ENCODE measurements at places on chromosomes 1 and 21.

DNA sequence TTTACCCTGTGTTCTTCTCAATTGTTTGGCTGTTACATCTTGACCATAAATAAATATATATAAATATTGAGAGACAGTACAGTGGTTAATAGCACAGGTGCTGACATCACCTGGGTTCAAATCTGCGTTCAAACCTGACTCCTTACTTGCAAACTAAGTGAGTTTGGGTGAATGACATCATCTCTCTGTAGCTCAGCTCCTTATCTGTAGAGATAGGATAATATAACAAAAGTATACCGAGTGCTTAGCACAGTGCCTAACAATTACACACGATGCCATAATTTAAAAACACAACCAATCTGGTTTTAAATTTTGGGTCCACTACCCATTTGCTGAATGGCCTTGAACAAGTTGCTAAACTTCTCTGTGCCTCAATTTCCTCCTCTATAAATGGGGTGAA, 86.6 kb downstream of the RRAGC start:
- no peak for DNase-seq

GRCh38 chr1:167052389-167052788, 37.8 kb downstream of the GPA33 start:
- no peak for DNase-seq

DNA sequence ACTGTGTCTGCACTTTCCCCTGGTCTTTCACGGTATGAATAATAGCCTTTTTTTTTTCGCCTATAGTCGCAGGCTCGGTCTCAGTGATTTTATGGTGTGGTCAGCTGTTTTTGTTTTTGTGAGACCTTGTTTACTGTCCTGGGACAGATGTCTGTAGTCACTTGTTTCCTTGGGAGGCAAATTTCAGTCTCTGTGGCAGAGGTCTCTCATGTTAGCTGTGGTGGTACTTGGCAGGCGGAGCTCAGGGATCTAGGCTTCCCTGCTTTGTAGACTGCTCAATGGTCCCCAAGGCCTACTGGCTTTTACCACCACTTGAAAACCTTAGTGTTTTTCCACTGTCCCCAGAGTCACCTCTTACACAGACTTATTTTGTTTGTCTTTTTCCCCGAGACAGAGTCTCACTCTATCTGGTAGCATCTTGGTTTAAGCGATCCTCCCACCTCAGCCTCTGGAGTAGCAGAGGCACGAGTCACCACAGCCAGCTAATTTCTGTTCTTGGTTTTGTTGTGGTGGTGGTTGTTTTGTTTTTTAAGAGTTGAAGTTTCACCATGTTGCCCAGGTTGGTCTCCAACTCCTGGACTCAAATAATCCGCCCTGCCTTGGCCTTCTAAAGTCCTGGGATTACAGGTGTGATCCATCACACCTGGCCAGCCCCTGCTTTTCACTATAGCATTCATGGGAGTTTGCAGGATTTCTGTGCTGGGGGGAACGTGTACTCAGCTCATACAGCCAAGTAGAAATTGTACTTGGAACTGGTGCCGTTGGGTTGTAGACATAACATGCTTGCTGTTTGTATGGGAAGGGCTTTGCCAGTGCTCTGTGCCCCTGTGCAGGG, 10.3 kb downstream of the RNU1-2 start:
- DNase-seq = no peak

DNA sequence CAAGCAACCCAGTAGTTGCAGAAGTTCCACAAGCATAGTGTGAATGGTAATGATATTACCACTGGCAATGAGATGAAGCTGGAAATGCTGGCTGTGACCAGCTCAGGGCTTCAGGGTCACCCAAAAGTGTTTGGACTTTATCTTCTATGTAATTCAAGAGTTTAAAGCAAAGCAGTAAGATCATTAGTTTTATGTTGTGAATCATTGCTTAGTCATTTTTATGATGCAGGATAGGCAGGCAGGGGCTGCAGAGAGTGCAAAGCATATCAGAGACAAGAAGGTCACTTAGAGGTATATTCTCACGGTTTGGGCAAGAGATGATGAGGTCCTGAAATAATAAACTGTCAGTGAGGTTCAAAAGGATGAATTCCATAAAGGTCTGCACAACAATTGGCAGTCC, 147.4 kb downstream of the OLFM3 start:
- no peak for DNase-seq

DNA sequence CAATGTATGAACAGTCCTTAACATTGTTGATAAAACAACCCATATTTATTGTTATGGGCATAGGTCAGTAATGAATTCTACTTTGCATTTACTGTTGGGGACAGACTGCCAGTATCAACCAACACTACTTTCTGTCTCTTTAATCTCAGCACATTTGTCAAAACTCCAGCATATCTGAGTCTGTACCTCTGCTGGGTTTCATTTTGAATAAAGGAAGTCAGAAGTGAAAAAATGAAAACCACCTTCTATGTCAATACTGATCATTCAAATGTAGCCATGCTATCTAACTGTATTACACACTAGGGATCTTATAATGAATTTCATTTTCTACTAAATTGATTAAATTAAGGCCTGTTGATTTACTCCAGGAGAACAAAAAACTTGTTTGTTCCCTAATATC, 24.2 kb upstream of the CXADR start:
- no peak for DNase-seq

- no peak for DNase-seq
Observed at GRCh38 chr1:71956613-71957285, 325.6 kb downstream of the NEGR1 start.

GRCh38 chr1:73804935-73805334, 393.0 kb downstream of the LRRIQ3 start:
- DNase-seq = no peak

GRCh38 chr1:21863981-21864380, 51.9 kb downstream of the LDLRAD2 start:
- DNase-seq = no peak

DNA sequence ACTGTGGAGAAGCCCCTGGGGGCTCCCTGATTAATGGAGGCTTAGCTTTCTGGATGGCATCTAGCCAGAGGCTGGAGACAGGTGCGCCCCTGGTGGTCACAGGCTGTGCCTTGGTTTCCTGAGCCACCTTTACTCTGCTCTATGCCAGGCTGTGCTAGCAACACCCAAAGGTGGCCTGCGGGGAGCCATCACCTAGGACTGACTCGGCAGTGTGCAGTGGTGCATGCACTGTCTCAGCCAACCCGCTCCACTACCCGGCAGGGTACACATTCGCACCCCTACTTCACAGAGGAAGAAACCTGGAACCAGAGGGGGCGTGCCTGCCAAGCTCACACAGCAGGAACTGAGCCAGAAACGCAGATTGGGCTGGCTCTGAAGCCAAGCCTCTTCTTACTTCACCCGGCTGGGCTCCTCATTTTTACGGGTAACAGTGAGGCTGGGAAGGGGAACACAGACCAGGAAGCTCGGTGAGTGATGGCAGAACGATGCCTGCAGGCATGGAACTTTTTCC, 24.8 kb downstream of the PCSK9 start:
- peak; percentile 40 for DNase-seq

DNA sequence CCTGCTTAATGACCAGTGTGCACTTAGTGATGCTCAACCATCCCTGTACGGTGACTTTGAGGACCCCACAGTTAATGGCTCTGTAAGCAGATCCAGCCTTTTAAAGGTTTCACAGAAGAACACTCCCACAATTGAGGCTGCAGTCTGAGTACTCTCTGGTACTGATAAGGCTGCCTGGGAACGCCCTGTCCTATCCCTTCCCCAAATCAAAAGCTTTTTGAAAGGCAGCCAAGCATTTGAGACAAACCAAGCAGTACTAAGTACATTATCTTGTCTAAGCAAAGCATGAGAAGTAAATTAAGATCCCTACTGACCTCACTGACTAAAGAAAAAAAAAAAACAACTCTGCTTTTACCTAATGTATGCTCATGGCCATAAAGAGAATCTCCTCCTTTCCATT, 60.7 kb downstream of the SH3GLB1 start:
- DNase-seq = no peak

GRCh38 chr1:205849619-205850355, at the start of gene PM20D1:
TSS of gene PM20D1 (minus strand) at chr1:205850132. CDS start at chr1:205850072, 60 bp downstream.
- no peak for DNase-seq

DNA sequence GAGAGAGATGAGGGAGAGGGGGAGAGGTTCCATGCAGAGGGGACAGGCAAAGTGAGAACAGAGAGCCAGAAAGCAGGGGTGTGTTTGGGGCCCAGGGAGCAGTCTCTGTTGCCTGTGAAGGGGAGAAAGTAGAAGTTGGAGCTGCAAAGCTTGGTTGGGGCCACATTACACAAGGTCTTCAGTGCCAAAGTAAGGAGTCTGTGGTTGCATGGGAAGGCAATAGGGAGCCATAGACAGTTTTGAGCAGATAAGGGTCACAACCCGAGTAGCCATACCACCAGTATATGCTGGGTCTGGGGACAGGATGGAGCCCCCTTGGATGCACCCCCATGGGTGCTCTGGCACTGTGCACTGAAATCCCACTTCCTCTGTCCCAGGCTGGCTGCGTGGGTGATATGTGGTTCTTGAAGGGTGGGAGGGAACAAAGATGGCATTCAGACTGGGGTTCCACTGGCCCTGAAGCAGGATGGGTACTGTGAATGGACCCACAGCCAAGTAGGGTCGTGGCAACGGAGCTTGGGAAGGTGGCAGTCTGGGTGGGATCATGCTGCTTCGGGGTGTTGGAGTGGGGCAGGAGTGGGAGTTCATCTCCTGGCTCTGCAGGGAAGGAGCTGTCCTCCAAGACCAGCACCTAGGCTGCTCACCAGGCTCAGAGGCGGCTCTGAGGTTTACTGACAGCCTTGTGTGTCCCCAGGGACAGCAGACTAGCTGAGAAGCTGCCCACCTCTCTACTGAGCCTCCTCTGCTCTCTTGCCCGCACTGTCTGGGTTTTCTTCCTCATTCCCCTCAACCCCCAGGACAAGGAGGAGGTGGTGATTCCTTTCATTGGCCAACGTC, 12.1 kb downstream of the DRAXIN start:
- DNase-seq = no peak

- DNase-seq = no peak
Observed at GRCh38 chr21:24941316-24942185, 665.7 kb downstream of the MRPL39 start.

DNA sequence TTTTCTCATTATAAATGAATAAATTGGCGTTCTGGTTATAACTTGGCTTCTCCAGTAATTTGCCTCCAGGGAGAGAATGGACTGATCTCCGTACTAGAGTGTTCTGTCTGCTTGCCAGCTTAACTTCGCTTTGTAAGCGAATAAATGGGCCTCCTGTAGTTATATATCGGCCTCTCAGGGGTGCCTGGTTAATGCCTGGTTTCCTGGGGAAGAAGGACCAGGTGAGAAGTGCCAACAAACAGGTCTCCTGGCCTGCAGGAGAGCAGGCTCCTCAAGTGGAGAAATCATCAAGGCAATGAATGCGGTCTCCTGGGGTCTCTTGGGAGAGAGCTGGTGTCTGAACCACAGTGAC, 107.4 kb upstream of the SERBP1 start:
- DNase-seq = no peak

GRCh38 chr1:57879700-57880099, 455.8 kb upstream of the DAB1 start:
- no peak for DNase-seq

- DNase-seq = no peak
Observed at GRCh38 chr1:1760345-1760650, 18.0 kb downstream of the NADK start.

DNA sequence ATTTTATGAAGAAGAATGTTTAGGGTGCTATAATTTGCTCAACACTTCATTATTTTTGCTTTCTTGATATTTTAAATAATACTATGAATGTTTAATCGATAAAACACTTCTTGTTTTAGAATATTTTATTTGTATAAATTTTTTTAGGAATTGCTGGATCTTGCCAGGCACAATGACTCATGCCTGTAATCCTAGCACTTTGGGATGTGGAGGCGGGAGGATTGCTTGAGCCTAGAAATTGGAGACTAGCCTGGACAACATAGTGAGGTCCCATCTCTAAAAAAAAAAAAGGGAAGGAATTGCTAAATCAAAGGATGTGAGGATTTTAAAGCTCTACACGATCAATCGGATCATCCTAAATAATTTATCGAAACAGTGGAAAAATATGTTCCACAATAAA, 17.6 kb downstream of the RNF11 start:
- no peak for DNase-seq

DNA sequence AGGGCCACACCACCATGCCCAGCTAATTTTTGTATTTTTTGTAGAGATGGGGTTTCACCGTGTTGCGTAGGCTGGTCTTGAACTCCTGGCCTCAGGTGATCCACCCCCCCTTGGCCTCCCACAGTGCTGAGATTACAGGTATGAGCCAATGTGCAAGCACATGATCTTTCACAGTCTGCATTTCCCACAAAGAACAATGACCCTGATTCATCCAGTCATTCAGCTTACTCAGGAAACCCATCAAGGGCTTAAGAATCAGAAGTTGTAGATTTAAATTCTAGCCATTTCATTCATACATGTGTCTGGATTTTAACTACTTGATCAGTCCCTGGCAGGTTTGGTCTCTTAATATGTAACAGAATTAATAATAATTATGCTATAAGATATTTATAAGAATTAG, 2065.7 kb downstream of the MRPL39 start:
- DNase-seq = no peak

DNA sequence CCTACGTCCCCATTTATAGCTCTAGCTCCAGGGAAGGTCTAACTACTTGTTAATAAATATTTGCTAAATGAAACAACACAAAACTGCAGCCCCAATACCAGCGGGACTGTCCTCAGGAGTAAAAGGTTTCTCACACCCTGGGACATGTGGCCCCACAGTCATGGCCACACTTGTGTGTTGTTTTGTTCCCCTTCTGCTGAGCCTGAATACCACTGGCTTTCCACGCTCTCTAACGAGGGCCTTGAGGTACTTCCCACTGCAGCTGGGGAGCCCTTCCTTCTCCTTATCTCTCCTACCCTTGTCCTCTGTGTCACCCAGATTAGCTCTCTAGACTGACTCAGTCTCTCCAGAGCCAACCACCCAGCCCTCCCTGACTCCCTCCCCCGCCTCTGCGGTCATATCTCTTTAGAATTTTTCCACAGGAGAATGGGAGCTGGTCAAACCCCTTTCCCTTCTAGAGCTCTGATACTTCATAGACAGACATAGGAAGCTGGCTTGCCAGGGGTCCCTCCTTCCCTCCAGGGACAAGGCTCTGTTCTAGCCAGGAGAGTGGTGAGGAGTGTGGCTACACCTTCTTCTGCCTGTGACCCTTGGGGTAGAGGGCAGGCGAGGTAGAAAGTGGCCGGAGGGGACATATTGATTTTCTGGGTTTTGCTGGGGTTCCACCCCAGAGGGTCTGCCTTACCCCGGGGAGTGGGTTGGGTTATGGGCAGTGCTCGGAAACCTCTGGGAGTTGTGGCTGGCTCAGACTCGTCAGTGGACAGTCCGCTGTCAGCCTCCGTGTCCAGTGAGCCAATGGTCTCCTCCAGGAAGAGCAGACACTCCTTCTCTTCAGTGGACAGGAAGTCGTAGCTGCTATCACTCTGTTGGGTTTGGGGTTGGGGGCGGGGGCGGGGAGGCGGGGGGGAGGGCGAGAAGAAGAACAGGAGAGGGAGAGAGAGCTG, 8.1 kb downstream of the C1orf116 start:
- no peak for DNase-seq

- no peak for DNase-seq
Observed at GRCh38 chr1:150165622-150166612, 16.2 kb downstream of the PLEKHO1 start.
